ENCODE measurements at places on chromosomes 13 and 19. TPM values are rescaled to one million over a fixed set of nuclear protein-coding genes. Genes with fewer than 3 reads are reported as not detected.

DNA sequence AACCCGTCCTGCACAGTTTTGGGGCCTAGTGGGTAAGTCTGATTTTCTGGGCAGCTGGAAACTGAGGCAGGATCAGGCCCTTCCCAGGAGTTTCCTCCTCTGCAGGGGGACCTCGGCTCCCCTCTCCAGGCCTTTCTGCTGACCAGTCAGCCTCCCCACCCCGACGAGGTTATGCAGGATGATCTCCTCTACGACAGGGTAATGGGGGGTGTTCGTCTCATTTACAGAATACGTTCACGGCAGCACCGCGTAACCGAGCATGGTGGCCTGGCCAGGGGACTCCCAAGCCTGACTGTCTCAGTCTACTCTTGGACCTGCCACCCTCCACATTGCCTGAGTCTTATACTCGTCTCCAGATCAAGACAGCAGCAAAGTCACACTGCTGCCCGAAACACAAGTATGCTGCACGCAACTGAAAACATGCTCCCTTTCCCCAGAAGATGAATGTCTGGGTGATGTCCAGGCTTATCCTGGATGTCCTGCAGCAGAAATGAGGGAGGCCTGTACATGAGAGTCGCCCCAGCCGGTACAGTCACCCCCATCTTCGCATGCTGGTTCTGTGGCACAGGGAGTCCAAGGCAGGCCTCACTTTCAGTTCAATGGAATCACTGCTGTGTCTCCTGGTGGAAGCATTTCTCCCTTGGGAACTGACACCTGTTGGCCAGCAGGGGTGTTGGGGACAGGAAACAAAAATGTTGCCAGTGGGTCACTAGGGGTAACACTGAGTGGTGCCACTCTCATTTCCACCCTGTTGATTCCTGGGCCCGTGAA, 120.8 kb downstream of the SOX1 start:
- H3K4me3 ChIP-seq, result no peak overlapping the region
- no peak for DNase-seq
- H3K36me3 ChIP-seq, result no peaks in the 10 kb centered on the region

Gene TEX29
- total RNA-seq, result not detected

Gene CLEC17A
- total RNA-seq, result not detected

GRCh38 chr19:29170554-29170953, 42.4 kb downstream of the UQCRFS1 start:
- no peaks in the 10 kb centered on the region for H3K4me1 ChIP-seq
- H3K36me3 ChIP-seq, result no peaks in the 10 kb centered on the region
- no peak overlapping the region for H3K27ac ChIP-seq
- H3K27me3 ChIP-seq, result no peaks in the 10 kb centered on the region
- no peak overlapping the region for H3K4me3 ChIP-seq

DNA sequence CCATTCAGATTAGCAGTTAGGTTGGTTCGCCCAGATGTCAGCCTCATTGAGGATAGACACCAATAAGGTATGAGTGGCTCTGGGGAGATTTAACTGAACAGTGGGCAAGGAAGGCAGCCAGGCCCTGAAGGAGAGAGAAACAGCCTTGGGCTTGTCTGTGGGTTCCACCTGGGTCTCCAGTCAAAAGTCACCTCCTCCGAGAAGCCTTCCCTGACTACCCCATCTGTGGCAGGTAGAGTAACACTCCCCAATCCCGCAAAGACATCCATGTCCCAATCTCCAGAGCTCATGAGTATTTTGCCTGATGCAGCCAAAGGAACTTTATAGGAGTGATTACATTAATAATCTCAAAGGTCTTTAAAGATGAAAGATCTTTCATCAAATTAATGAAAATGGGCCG, 8.0 kb upstream of the YJU2 start:
- no peaks in the 10 kb centered on the region for H3K4me1 ChIP-seq
- H3K4me3 ChIP-seq, result no peak overlapping the region
- H3K27me3 ChIP-seq, result no peaks in the 10 kb centered on the region
- H3K27ac ChIP-seq, result no peak overlapping the region
- H3K36me3 ChIP-seq, result no peaks in the 10 kb centered on the region
- DNase-seq, result no peak

GRCh38 chr19:5074830-5075394, 106.0 kb downstream of the KDM4B start:
- no peaks in the 10 kb centered on the region for H3K36me3 ChIP-seq
- no peak for DNase-seq
- H3K4me1 ChIP-seq, result no peaks in the 10 kb centered on the region
- H3K27me3 ChIP-seq, result no peaks in the 10 kb centered on the region
- H3K4me3 ChIP-seq, result no peak overlapping the region

GRCh38 chr19:54325194-54325621, 12.2 kb upstream of the LILRA5 start:
- no peak overlapping the region for H3K4me3 ChIP-seq
- no peak overlapping the region for H3K27ac ChIP-seq
- DNase-seq, result no peak
- no peaks in the 10 kb centered on the region for H3K36me3 ChIP-seq
- H3K4me1 ChIP-seq, result no peaks in the 10 kb centered on the region

DNA sequence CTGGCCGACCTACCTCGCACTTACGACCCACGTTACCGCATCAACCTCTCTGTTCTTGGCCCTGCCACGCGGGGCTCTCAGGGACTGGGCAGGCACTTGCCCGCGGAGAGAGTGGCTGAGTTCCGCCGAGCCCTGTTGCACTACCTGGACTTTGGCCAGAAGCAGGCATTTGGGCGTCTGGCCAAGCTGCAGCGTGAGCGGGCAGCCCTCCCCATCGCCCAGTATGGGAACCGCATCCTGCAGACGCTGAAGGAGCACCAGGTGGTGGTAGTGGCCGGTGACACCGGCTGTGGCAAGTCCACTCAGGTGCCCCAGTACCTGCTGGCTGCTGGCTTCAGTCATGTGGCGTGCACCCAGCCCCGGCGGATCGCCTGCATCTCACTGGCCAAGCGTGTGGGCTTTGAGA, 4.2 kb downstream of the DHX34 start:
- H3K36me3 ChIP-seq, result peaks cover 4% of the 10 kb centered on the region
- H3K27me3 ChIP-seq, result no peaks in the 10 kb centered on the region
- DNase-seq, result no peak
- no peak overlapping the region for H3K4me3 ChIP-seq
- H3K27ac ChIP-seq, result no peak overlapping the region

- H3K4me3 ChIP-seq, result no peak overlapping the region
- H3K27me3 ChIP-seq, result no peaks in the 10 kb centered on the region
- DNase-seq, result no peak
- no peaks in the 10 kb centered on the region for H3K36me3 ChIP-seq
- no peaks in the 10 kb centered on the region for H3K4me1 ChIP-seq
Measured at GRCh38 chr13:35841060-35841521, 290.1 kb downstream of the DCLK1 start.

Gene CYP2A7
- not detected for total RNA-seq

DNA sequence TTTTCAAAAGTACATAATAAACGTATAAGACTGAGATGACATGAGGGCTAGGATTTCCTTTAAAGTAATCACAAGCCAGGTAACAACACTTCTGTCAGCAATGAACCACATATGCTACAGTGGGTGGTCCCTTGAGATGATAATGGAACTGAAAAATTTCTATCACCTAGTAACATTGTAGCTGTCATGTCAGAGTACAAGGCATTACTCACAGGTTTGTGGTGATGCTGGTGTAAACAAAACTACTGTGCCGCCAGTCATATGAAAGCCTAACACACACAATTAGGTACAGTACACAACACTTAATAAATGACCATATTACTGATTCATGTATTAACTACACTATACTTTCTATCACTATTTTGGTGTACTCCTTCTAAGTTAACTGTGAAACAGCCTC, 36.8 kb downstream of the MIPEP start:
- no peak for DNase-seq
- H3K27ac ChIP-seq, result no peak overlapping the region
- no peak overlapping the region for H3K4me3 ChIP-seq
- no peaks in the 10 kb centered on the region for H3K27me3 ChIP-seq

DNA sequence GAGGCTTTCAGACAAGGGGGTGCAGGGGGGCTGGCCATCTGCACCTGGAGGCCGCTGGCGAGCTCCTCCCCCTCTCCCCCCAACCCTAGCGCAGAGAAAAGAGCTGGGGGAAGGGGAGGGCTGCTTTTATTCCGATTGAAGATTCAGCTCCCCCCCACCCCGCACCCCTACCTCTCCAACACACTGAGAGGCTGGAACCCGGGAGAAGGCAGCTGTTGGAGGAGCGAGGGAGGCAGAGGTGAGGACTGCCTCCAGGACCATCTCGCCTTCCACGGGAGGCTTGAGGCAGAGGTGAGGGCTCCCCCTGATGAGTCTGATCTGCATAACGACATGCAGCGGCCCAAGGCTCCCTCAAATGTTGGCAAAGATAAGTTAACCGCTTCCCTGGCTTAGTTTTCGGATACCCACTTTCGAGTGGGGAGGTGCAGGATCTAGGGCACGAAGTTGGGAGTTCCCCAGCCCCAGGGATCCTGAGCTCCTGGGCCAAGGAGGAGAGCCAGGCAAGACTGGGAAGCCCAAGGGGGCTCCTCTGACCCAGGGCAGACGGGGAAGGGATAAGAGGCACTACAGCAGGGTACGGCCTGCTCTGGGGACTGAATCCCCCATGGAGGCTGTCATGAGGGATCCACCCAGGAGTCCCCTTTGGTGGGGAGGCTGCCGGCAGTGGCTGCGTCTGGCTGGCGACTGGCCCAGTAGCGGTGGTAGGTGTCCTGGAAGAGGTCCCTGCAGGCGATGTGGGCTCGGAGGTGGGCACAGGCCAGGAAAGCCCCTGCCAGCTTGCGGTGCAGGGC, 1.2 kb upstream of the NUMBL start:
- peaks cover 24% of the 10 kb centered on the region for H3K4me1 ChIP-seq
- peak overlapping the region; percentile 58 for H3K4me3 ChIP-seq
- H3K36me3 ChIP-seq, result peaks cover 1% of the 10 kb centered on the region
- H3K27ac ChIP-seq, result peak overlapping the region; percentile 100
- no peaks in the 10 kb centered on the region for H3K27me3 ChIP-seq

GRCh38 chr13:40494946-40495620, 171.4 kb downstream of the FOXO1 start:
- DNase-seq, result no peak
- H3K36me3 ChIP-seq, result no peaks in the 10 kb centered on the region

- no peaks in the 10 kb centered on the region for H3K27me3 ChIP-seq
- DNase-seq, result no peak
- no peak overlapping the region for H3K4me3 ChIP-seq
Measured at GRCh38 chr13:95620030-95620824, 24.3 kb downstream of the DZIP1 start.

- H3K4me1 ChIP-seq, result no peaks in the 10 kb centered on the region
- no peak for DNase-seq
- no peaks in the 10 kb centered on the region for H3K36me3 ChIP-seq
- H3K27me3 ChIP-seq, result no peaks in the 10 kb centered on the region
- H3K27ac ChIP-seq, result no peak overlapping the region
- no peak overlapping the region for H3K4me3 ChIP-seq
Measured at GRCh38 chr13:76516013-76516412, 370.2 kb downstream of the KCTD12 start.

- no peak overlapping the region for H3K4me3 ChIP-seq
- DNase-seq, result no peak
- H3K27me3 ChIP-seq, result no peaks in the 10 kb centered on the region
- H3K36me3 ChIP-seq, result no peaks in the 10 kb centered on the region
Measured at GRCh38 chr13:74796157-74796556, 662.0 kb upstream of the KLF12 start.

- no peaks in the 10 kb centered on the region for H3K4me1 ChIP-seq
- H3K27ac ChIP-seq, result no peak overlapping the region
- no peak overlapping the region for H3K4me3 ChIP-seq
- no peaks in the 10 kb centered on the region for H3K36me3 ChIP-seq
Measured at GRCh38 chr19:7187605-7188339, 106.4 kb downstream of the INSR start.

DNA sequence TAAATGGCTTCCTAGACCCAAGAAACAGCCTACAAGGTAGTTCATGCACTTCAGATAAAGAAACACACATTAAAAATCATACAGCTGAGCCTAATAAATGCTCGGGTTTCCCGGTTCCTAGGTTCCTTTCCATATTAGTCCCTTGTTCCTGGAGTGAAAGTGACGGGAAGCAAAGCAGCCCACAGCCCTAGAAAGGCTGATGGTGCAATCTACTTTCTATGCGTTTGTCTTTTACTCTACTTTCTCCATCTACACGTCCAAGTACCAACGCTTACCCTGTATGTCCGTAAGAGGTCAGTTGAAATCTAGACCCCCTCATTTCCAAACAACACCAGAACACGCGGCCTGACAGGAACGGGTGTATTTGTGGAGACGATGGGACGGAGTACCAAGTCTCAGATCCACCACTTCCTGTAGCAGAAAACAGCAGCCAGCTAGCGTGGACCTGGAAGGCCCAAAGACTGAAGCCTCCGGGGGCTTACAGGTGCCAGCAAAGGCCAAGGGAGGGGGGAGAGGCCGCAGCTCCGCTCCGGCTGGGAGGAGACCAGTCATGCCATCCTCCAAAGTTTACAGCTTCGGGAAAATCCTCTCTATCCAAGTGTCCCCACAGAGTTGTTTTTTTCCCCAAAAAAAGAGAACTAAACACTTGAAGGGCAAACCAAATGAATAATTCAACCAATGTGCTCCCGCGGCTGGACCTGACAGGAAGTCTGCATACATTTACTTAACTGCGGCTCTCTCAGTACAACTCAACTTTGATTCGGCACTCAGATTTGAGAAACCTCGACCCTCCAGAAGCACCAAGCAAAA, 34.1 kb downstream of the STK24 start:
- peaks cover 11% of the 10 kb centered on the region for H3K4me1 ChIP-seq
- no peaks in the 10 kb centered on the region for H3K27me3 ChIP-seq
- DNase-seq, result no peak
- H3K27ac ChIP-seq, result no peak overlapping the region
- no peak overlapping the region for H3K4me3 ChIP-seq

- no peaks in the 10 kb centered on the region for H3K4me1 ChIP-seq
- no peaks in the 10 kb centered on the region for H3K27me3 ChIP-seq
Measured at GRCh38 chr19:28523619-28524018, 689.3 kb downstream of the UQCRFS1 start.

DNA sequence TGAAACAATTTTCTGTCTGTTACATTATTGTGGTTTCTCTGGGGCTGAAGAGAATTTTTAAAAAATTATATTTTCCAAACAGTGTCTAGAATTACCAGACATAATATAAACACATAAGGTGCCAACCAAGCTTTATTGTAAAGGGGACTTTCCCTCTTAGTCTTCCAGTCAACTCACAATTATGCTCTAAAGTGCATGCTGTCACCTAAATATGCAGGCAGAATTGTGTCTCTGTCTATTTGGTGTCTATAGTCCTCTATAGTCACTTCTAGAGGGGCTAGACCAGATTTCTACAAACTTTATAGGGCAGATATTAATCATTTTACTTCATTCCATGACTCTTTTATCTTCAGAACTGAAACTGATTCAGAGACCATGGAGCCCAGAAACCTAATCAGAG, 12.8 kb downstream of the ZNF254 start:
- no peak overlapping the region for H3K4me3 ChIP-seq
- no peaks in the 10 kb centered on the region for H3K4me1 ChIP-seq
- no peaks in the 10 kb centered on the region for H3K27me3 ChIP-seq
- no peak overlapping the region for H3K27ac ChIP-seq
- no peak for DNase-seq

- H3K4me1 ChIP-seq, result peaks cover 13% of the 10 kb centered on the region
- no peaks in the 10 kb centered on the region for H3K27me3 ChIP-seq
- H3K4me3 ChIP-seq, result no peak overlapping the region
- H3K27ac ChIP-seq, result no peak overlapping the region
Measured at GRCh38 chr19:17332677-17333581, 1.7 kb downstream of the ANO8 start.
